ENCODE measurements at places on chromosomes 7 and 10. TPM values are rescaled to one million over a fixed set of nuclear protein-coding genes. Genes with fewer than 3 reads are reported as not detected.

Gene DGKI
- 202 TPM for total RNA-seq

Gene MPP7
- 1.4 TPM for total RNA-seq

GRCh38 chr7:68688416-68689086 lies 909.7 kb upstream of the AUTS2 start:
- no peak for DNase-seq

Gene PPP1R9A
- 115 TPM for total RNA-seq

GRCh38 chr7:77537778-77538280 lies 734 bp downstream of the PTPN12 start:
- peak; percentile 15 for DNase-seq

GRCh38 chr10:132480356-132480755 lies 57.2 kb upstream of the INPP5A start:
- no peak for DNase-seq

- DNase-seq: no peak
Measured at GRCh38 chr10:89954787-89955566, 253.6 kb downstream of the KIF20B start.

Gene GTF2IRD1
- 16.1 TPM for total RNA-seq

DNA sequence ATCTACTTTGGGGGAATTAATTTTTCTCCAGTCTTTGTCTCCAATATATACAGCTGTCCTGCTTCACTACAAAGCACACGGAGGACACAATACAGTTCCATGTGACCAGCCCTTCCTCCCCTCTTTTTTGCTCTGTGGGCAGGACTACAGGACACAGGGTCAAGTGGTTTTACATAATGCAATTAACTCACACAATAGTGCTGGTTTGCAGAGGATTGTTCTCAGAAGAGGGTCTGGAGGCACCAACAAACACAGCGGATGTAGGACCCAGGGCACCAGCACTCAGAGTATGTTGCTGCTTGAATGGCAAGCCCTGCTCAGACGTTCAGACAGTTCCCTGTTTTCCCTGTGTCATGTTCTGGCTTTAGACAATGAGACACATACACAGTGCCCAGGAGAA lies 52.0 kb upstream of the NPTX2 start:
- no peak for DNase-seq

Gene SHH
- total RNA-seq: 0.62 TPM

Gene CARD11
- 0.31 TPM for total RNA-seq

GRCh38 chr10:126229686-126230085 lies 158.6 kb downstream of the ADAM12 start:
- DNase-seq: no peak

Gene VAX1
- total RNA-seq: 1.2 TPM

DNA sequence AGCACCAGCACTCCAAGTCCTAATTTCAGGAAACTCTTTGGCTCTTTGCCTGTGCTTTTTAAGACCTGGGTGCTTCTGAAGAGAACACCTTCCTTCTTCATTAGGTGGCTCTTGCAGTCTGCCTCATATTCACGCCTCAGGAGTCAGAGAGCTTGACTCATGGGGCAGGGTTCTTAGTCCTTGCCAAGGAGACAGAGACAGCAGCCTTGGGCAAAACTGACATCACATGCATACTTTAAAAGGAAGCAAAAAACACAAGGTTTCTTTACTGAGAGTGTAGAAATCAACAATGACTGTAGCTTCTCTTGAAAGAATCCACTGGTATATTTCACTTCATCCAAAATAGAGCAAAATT lies 780.6 kb downstream of the INHBA start:
- no peak for DNase-seq

GRCh38 chr7:17493446-17493845 lies 195.0 kb downstream of the AHR start:
- no peak for DNase-seq

- no peak for DNase-seq
Measured at GRCh38 chr7:69654849-69655707, 56.8 kb downstream of the AUTS2 start.

DNA sequence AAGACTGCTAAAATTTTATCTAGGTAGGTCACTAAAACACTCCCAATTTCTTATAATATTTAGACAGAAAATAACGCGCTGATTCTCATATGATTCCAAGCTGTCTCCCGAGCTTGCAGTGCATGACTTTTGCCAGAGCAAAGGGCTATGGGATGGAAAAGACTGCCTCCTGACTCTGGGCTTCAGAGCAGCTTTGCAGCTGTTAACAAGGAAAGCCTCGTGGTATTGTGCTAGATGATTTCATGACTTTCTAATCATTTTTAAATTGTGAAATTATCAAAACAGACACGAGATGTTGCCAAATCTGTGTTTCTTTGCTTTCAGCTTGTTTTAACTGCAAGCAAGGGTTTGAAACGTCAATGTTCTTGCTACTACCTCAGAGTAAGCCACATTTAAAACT lies 238.3 kb downstream of the AGMO start:
- DNase-seq: no peak

DNA sequence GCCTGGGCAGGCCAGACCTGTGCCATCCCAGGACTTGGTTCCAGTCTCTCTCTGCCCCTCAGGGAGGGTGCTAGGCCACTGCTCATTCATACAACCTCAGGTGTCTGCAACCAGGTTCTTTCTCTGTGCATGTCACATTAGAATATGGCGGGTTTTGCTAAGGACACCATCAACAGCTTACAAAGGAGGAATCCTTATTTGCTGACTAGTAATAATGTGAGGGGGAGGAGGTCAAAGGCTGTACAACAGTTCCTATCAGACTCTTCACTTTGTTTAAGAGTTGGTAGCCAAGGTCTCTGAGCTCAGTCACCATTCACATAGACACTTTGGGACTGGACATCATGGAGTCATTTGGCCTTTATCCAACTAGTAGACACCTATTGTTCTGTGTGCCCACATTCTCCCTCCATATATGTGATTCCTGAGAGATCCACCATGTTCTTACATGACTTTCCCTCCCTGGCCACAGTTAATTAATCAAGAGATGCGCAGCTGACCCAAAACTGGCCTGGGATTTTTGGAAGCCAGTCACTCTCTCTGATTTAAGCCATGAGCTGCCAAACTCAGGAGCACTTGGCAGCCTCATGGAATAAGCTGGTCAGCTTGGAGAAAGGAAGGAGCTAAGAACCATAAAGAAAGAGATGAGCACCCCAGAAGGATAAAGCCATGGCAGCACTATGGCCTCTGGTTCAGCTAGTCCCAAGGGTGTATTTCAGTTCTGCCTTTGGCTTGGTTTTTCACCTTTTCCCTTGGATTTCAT lies 51.2 kb downstream of the DPCD start:
- DNase-seq: no peak

GRCh38 chr10:44696496-44696895 lies 214.6 kb upstream of the TMEM72 start:
- no peak for DNase-seq

- DNase-seq: no peak
Measured at GRCh38 chr10:34374356-34375045, 440.6 kb downstream of the PARD3 start.

DNA sequence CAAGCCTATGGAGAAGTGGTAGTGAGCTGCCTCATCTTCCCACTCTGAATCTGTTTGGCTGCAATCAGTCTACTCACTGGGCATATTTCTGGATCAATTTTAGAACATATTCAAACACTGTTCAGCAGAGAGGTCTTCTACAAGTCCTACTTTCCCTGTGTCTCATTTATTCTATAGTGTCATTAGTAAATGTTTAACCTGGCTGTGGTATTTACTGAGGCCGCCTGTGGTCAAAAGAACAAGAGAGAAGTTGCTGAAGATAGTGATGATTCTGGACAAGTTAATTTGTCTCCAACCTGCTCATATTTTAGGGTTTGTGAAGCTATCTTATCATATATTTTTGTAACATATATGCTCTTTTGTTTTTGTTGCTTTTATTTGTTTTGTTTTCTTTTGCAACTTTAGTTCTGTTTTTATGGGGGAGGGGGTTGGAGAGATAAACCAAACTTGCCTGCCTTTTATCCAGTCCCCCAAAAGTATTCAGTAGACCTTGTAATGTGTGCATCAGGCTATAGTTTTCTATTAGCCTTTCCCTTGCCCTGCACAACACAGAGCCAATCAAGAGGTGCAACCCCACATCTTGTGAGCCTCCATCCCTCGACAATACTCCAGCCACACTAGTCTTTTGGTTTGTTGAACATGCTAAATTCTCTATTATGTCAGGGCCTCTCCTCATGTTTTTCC lies 362.8 kb upstream of the MBL2 start:
- DNase-seq: no peak

Gene BTAF1
- 90.6 TPM for total RNA-seq

DNA sequence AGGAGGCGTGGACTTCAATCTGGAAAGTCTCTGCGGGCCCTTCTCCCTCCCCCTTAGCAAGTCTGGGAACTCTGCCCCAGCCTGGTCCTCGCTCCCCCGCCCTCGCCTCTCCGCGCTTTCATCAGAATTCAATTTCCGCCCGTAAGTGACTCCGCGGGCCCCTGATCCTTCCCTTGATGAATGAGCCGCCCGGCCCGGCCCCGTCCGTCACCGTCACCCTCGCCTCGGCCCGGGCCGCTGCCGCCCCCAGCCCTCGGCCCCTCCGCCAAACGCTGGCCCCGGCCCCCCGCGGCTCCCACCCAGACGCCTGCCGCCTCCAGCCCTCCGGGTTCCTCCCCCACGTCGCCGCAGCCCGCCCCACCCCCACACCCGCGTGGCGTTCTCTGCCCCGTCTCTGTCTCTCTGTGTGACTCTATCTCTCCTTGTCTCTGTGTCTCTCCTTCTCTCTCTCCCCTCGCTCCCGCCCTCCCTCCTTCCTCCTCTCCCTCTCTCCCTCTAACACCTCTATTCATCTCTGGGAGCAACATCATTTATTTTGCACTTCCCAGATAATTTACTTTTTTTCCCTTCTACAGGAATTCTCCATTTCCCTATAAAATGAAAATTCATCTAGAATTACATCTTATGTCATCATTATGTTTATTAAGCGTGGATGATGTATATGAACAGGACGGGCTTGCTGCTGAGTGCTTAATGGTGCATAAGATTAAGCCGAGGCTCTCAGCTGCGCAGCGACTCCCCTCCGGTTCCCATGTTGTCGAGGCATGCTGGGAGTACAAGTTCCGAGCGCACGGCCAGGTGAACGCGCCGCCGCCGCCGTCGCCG lies 91.2 kb upstream of the PAX2 start:
- DNase-seq: no peak

DNA sequence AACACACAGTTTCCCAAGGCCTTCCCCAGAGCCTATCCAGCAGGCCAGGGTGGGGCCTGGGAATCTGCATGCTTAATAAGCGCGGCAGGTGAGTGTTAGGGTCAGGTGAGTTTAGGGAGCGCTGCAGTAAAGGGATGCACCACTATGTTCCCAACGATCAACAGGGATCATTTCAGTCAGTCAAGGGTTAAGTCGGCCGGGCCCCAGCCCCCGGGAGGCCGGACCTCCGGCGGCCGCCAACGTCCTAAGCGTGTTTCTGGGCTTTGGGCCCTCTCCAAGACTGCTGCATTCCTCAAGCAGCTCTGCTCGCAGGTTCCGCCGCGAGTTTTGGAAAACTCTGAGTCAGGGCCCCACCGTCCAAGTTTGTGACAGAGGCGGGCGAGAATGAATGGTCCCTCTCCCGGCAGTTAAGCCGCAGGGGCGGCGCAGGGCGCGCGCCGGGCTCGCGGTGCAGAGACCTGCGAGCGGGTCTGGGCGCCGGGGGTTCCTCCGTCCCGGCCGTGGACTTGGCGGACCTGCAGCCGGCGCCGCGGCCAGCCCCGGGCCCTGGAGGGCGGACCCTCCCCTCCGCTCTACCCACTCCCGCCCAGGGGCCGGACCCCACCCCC lies 81.6 kb downstream of the ARHGAP22 start:
- peak; percentile 26 for DNase-seq

- DNase-seq: no peak
Measured at GRCh38 chr7:138898255-138898654, 82.9 kb downstream of the KIAA1549 start.

Gene PCDH15
- total RNA-seq: 9.2 TPM

GRCh38 chr7:28536259-28536658 lies 123.9 kb downstream of the CREB5 start:
- no peak for DNase-seq

DNA sequence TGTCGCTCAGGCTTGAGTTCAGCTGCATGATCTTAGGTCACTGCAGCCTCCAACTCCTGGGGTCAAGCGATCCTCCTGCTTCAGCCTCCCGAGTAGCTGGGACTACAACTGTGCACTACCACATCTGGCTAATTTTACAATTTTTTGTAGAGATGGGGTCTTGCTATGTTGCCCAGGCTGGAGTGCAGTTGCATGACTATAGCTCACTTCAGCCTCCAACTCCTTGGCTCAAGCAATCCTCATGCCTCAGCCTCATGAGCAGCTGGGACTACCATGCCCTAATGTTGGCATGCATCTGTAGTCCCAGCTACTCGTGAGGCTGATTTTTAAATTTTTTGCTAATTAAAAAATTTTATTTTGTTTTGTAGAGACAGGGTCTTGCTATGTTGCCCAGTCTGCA lies 101.9 kb upstream of the NPTX2 start:
- DNase-seq: no peak

Gene TMEM176A
- total RNA-seq: 0.47 TPM

- DNase-seq: no peak
Measured at GRCh38 chr7:124728610-124729009, 37.0 kb downstream of the GPR37 start.

DNA sequence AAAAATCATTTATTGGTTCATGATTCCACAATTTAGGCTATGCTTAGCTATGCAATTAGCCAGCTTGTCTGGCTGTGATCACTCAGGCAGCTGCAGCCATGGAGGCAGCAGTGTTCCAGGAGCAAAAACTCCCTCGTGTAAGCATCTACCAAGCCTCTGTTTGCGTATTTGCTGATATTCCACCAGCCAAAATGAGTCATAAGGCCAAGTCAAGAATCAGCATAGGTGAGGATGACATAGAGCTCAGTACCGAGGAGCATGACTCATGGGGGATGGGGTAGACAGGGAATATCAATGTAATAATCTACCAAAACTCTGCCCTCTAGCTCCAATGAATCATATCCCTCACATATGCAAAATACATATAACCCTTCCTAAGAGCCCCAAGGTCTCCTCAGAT lies 63.3 kb downstream of the IMMP2L start:
- no peak for DNase-seq

DNA sequence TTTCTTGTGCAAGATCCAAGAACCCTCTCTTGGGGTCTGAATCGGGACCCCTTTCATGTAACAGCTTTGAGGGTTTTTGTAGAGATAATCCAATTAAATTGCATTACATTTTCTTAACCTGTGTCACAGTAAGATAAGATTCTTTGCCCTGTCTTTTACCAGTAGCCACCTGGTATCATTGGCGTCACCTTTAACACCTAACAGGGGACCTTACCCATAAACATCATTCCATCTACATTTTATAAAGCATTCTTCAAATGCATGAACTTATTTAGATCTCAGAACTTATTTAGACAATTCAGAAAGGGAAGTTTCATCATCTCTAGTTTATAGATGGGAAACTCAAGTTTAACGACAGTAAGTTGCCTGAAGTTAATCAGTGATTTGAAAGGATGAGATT lies 106.4 kb upstream of the KLF6 start:
- no peak for DNase-seq

Gene MMD2
- 0.94 TPM for total RNA-seq

Gene NPC1L1
- total RNA-seq: 0.16 TPM

Gene PIP
- not detected for total RNA-seq

DNA sequence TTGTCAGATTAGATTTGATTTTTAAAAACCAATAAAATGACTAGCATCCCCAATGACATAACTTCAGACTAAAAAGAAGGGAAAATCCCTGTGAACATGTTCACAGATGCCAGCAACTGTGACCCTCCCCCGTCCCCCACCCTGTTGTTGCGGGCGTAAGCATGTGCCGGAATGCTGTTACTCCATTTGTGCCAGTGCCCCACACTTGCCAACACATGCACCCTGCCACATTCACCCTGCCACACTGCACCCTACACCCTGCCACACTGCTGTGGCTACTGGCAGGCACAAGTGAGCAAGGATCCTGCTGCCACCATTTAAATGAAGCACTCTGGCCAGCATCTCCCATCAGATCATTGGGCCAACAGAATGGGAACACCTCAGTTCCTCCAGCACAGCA lies 540.2 kb downstream of the GRID1 start:
- no peak for DNase-seq

Measured in occipital lobe (tissue), 3 donors.